ENCODE measurements at places on chromosomes 1 and 21.

DNA sequence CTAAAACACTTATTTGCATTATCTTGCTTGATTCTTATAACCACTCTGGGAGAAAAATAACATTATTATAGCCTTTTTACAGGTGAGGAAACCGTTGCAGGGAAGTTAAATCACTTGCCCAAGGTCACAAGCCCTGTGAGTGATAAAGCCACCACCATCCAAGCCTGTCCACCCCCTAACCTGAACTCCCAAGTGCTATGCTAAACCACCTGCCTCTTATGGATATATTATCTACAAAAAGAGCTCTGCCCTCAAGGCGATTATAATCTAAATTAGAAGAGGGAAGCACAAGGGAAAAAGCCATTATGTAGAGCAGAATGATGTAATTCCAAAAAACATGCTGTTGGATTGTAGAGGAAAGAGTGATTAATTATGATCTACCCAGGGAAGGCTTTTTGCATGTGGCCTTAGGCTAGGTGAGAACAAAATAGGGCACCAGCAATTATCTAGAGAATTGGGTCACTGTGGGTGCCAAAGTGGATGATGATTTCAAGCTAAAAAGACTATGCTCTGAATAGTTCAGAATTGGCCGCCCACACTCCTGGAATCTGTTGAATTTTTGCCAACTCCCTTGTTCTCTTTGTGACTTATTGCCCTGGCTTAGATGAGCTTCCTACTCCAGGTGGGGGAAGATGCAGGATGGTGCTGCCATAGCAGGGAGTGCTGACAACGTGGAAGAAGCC, 205.3 kb downstream of the FGGY start:
- no peak for DNase-seq

DNA sequence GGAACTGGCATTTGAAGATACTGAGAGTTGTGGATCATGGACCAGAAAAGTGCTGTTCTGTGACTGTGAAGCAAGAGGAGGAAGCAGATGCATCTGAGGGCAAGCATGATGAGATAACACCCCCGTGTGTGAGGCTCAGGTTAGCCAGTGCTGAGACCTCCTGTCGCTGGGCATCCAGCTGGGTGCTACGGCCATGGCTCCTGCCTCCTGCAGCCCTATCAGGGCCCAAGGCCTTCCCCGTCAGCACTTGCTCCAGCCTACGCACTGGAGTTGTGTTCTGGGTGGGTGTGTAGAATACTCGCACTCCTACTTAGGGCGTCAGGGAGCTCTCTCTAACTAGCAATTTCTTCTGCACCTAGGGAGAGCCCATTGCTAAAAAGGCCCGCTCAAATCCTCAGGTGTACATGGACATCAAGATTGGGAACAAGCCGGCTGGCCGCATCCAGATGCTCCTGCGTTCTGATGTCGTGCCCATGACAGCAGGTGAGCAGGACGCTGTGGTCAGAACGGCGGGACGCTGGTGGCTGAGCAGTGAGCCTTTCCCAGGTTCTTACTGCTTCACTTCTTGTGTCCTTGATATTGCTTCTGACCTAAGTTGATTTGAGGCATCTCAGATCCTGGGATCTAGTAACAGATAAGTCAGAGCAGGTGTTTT, 6.5 kb downstream of the PPIE start:
- no peak for DNase-seq

- DNase-seq = no peak
These were observed 1.1 kb downstream of the ARV1 start for GRCh38 chr1:230979952-230980351.

GRCh38 chr1:173122958-173123852, 72.5 kb upstream of the TNFSF18 start:
- no peak for DNase-seq

DNA sequence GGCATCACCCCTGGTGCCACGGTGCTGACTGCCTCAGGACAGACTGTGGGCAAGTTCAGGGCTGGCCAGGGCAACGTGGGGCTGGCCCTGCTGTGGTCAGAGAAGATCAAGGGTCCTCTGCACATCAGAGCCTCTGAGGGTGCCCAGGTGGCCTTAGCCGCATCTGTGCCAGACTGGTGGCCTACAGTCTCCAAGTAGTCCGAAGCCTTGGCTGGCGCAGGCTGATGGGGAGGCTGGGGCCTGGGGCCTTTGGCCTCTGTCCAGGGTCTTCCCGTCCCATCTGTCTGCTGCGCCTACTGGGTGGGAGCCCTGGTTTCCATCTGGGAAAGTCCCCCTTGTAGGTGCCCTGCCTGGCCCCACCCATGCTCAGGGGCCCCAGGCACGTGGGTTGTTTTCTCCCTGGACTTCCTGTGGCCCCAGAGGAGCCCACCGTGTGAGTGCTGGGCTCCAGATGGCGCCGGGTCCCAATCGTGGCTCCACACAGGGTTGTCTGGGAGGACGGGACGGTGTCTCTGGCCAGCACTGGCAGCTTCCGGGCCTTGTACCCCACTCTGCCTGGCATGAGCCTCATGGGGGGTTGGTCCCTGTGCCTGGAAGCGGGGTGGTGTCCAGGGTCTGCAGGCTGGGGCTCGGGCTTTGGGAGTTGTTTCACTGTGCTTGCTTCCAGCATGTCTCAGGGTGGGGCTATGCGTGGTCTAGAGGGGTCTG, 9.9 kb downstream of the IBA57 start:
- DNase-seq = no peak

All from activated CD4-positive, alpha-beta T cell treated with anti-CD3 and anti-CD28 coated beads, Interleukin-2, amount 50 U/mL, for 24 hours (primary cell).